Progenitor cell of endocrine pancreas (in vitro differentiated cells): ENCODE measurements at places on chromosomes 3 and 15.

DNA sequence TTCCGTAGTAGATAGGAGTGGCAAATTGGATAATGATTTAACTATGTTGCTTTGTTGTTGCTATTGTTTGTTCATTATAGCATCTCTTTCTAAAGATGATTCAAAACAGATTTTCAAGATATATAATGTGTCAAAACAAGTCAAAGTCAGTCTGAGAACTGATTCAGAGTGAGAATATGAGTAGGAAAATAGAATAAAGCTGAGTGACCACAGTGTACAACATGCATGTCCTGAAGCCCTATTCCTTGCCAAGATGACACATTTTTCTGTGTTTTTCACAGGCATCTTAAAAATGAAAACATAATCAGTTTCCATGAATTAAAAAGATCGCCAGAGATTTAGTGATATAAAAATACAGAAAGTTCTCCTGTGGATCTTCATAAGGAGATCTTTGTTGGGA, 57.0 kb upstream of the THRB start:
- DNase-seq: no peak

DNA sequence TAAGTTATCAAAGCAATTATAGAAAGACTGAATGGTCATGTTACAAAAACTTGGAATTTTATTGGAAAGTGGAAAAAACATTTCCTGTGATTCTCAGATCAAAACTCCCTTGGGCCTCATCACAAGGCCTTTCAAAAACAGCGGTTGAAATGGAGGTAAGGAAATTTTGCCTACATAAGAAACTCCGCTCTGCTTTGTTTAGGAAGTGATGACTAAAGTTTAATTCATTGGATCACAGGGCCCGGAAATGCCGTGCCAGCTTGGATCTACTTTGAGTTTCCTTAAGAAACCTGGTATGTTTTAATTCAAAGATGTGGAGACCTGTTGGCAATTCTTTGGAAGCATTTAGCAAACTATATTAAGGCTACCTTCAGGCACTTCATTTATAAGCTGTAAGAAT, 143.9 kb upstream of the MME start:
- no peak for DNase-seq

- no peak for DNase-seq
Measured at GRCh38 chr3:50211930-50212329, 6.9 kb downstream of the SLC38A3 start.

- DNase-seq: no peak
Measured at GRCh38 chr15:69224383-69224782, 63.9 kb downstream of the GLCE start.

- DNase-seq: no peak
Measured at GRCh38 chr3:197564097-197564843, 8.5 kb upstream of the BDH1 start.

GRCh38 chr3:2950159-2950558, 160.0 kb downstream of the IL5RA start:
- DNase-seq: no peak

GRCh38 chr3:187288131-187288854, 3.2 kb downstream of the MASP1 start:
- DNase-seq: no peak

DNA sequence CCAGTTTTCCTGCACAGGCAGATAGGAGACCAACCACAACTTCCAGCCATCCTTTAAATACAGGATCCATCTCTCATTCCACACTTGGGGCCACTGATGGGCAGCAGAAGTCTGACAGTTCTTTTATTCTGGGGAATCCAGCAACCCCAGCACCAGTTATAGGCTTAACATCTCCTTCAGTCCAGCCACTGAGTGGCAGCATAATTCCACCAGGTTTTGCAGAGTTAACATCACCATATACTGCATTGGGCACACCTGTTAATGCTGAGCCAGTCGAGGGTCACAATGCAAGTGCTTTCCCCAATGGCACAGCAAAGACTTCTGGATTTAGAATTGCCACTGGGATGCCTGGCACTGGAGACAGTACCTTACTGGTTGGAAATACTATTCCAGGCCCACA, 2.9 kb downstream of the NPAP1 start:
- DNase-seq: no peak

DNA sequence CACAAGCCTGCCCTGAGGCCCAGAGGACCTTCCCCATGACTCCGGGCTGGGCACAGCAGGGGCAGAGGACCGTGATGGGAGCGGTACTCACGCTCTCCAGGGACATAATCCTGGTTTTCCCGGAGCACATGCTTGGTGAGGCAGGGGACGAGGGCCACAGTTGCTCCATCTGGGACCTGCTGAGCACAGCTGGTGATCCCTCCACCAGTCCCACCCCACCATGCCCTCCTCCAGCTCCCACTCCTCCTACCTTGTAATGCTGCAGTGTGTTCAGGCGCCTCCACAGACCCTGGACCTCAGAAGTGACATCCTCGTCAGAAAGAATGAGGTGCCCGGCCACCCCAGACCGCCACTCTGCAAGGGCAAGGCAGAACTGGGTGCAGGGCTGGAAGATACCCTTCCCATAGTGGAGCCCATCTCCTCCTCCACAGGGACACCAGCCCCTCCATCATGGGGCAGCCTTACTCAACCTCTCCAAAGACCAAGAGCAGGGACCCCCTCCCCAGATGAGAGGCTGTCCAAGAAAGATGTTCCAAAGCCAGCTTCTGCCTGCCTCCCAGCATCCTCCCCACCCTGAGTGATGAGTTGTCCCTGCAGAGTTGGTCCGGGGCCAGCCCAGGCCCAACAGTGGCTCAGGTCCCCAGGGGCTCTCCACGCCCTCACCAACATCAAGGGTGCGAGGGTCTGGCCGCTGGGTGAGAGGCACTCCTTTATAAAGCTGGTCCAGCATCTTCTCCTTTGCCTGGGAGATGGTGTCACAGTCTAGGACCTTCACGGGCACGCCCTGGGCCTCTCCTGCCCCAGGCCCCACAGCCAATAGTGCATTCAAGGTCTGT, 19.5 kb downstream of the PLXNB1 start:
- DNase-seq: no peak
